ENCODE measurements at places on chromosomes 2 and 18. TPM values are rescaled to one million over a fixed set of nuclear protein-coding genes. Genes with fewer than 3 reads are reported as not detected.
A peak's percentile ranks its signal among the peaks of the same experiment; 100 is the strongest.

DNA sequence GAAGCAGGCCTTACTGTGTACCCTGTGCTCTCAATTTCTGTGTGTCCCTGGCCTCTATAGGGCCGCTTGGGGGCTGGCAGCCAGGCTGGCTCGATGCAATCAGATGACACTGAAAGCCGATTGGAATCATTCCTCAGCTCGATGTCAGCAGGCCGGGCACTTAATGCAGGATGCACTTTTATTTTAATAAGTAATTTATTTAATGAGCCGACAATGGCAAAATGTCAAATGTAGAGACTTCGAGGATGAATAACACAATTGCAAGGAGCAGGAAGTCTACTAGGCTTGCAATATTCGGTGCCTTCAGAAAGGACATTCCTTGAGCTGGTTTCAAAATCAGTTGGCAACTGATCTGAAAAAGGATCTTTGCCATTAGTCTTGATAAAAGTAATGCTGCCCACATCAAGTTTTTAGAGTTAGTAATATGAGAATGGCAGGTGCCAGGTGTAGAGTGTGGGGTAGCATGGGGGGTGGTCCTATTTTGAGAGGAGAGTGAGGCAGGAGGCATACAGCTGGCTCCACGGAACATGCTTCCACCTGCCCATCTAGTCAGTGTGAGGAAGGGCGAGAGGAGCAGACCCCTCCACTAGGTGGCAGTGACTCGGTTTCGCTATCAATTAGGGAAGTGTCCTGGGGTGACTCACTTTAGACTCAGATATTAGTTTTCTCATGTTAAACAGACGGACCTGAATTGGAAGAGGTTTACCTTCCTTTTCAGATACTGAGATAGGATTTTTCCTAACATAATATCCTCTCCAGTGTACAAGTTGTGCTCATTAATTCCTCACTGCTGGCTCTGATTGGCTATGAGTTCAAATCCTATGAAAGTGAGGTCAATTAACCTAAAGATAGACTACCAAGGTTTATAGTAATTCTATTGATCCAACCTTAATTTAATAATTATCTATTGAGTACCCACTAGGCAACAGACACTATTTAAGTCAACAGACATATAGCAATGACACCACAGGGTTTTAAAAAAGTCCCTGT is 80.9 kb downstream of the NABP1 start:
- H3K4me3 ChIP-seq = no peak overlapping the region
- no peaks in the 10 kb centered on the region for H3K36me3 ChIP-seq
- peak; percentile 23 for DNase-seq
- H3K4me1 ChIP-seq = peaks cover 11% of the 10 kb centered on the region
- H3K27me3 ChIP-seq = peaks cover 3% of the 10 kb centered on the region

DNA sequence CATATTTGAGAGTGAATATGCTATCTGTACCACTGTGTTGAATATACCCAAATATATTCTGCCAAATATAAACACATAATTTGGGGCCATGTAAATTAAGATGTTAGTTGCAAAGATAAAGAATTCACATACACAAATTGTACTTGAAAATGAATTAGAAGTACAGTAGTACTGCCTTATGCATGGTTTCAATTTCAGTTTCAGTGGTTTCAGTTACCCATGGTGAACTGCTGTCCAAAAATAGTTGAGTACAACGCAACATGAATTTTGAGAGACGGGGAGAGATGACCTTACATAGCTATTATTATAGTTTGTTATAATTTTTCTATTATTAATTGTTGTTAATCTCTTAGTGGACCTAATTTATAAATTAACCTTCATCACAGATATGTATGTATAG is 1313.0 kb upstream of the FAM98A start:
- no peak for DNase-seq
- no peak overlapping the region for H3K4me3 ChIP-seq
- no peaks in the 10 kb centered on the region for H3K4me1 ChIP-seq

KCNK3 gene
- polyA plus RNA-seq = not detected

ARHGAP28 gene
- polyA plus RNA-seq = not detected

DNA sequence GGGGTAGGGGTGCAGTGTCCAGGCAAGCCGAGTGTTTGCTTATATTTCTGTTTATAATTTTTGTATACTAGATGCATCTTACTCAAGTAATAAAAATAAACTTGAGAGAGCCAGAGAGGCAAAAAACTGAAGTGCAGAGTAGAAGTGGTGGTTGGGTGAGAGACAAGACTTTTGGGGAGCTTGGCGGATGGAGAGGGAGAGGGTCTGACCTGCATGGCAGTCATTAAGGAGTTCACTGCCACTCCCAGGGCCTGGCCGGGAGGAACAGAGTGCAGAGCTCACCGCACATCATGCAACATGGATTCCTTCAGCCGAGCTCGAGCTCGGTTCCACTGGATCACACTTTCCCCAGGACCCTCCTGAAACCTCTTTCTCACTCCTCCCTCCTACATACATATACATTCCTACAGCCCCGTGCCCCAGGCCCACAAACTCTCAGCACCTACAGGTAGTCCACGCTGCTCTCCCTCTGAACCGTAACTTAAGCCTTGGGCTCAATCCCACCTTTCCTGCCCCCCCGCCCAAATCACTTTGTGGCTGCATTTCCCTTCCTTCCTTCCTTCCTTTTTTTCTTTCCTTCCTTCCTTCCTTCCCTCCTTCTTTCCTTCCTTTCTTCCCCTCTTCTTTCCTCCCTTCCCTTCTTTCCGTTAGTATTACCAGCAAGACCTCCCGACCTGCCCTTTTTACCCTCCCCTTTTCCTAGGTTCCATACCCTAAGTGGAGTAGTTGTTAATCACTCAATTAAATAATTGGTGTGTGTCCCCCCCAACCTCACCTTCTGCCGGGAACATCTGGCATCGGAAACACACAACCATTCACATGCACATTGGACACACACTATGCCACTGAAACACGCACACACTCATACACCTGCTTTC is 37.1 kb upstream of the ATP6V1B1 start:
- peaks cover 15% of the 10 kb centered on the region for H3K4me1 ChIP-seq
- H3K27ac ChIP-seq = no peak overlapping the region
- H3K4me3 ChIP-seq = no peak overlapping the region
- H3K27me3 ChIP-seq = peaks cover 29% of the 10 kb centered on the region
- no peak for DNase-seq

- no peak for DNase-seq
- H3K27me3 ChIP-seq = no peaks in the 10 kb centered on the region
- no peak overlapping the region for H3K27ac ChIP-seq
- no peaks in the 10 kb centered on the region for H3K36me3 ChIP-seq
Observed at GRCh38 chr18:22987547-22988189, 54.5 kb downstream of the RBBP8 start.

DLX1 gene
- polyA plus RNA-seq = not detected

CABYR gene
- polyA plus RNA-seq = 0.36 TPM

DNA sequence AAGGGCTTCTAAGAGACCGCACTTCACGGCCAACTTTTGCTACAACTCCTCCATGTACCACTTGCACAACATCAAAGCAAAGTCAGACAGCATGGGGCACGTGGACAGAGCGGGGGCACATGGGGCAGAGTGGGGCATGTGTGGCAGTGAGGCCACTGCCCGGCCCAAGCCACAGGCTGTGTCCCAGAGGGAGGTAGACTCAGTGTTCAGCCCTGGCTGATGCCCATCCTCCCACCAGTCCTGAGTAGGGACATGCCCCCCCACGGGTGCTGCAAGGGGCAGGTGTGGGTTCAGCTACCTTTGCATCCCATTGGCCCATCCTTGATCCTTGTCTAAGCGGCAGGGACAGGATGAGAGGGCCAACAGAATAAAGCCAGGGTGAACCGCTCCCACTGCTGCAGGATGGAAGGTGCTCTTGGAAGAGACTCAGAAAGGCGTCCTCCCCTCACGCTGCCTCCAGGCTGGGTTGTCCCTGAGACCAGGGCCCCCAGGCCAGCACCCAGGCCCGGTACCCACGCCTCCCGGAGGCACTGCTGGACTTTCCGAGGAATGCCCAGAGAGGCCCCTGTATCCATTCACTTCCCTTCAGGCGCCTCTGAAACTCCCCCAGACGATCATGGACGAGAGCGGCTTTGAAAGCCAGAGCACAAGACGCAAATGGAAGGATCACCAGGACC is 218.2 kb downstream of the NDUFA10 start:
- no peak overlapping the region for H3K27ac ChIP-seq
- no peaks in the 10 kb centered on the region for H3K27me3 ChIP-seq
- H3K4me3 ChIP-seq = no peak overlapping the region
- no peaks in the 10 kb centered on the region for H3K36me3 ChIP-seq

SERPINB12 gene
- polyA plus RNA-seq = not detected

GCG gene
- polyA plus RNA-seq = not detected

DNA sequence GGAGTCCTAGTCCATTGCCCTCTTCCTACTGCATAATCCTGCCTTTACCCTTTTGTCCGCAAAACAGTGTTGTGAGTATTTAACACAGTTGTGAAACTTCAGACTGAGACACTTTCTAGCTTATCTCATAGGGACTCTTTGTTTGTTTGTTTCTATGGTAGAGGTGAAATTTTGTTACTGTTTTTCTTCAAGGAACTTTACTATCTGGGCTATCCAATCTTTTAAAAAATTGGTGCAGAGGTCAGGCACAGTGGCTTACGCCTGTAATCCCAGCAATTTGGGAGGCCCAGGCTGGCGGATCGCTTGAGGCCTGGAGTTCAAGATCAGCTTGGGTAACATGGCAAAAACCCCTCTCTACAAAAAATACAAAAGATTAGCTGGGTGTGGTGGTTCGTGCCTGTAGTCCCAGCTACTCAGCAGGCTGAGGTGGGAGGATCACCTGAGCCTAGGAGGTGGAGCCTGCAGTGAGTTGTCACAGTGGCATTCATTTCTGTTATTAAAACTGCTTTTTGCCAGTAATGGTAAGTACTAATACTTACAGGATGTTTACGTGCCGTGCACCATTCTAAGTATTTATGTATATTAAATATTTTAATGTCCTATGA is 18.8 kb downstream of the GMCL1 start:
- no peak overlapping the region for H3K27ac ChIP-seq
- no peaks in the 10 kb centered on the region for H3K27me3 ChIP-seq
- peaks cover 26% of the 10 kb centered on the region for H3K36me3 ChIP-seq
- no peaks in the 10 kb centered on the region for H3K4me1 ChIP-seq
- no peak for DNase-seq
- H3K4me3 ChIP-seq = no peak overlapping the region

GRCh38 chr2:37802899-37803379 is 122.1 kb upstream of the RMDN2 start:
- DNase-seq = no peak
- H3K4me1 ChIP-seq = no peaks in the 10 kb centered on the region
- H3K4me3 ChIP-seq = no peak overlapping the region

DNA sequence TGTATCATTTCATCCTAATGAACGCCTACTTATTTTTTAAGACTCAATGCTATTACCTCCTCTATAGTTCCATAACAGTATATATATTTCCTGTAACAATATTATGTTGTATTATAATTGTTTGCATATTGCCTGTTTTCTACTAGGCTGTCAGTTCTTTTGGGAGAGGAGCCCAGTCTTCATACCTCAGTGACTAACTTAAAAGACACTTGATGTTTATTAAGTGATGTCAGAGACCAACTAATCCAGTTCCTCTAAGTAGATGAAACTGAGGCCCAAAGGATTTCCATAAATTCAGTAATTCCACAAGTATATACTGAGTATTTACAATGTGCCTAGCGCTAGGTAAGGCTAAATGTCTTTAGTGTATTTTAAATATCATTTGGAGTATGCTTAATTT is 48.9 kb upstream of the AAK1 start:
- no peaks in the 10 kb centered on the region for H3K36me3 ChIP-seq
- H3K4me3 ChIP-seq = no peak overlapping the region
- peaks cover 88% of the 10 kb centered on the region for H3K4me1 ChIP-seq
- peak overlapping the region; percentile 68 for H3K27ac ChIP-seq
